Activated CD4-positive, alpha-beta T cell treated with anti-CD3 and anti-CD28 coated beads for 1 hour (primary cell): ENCODE measurements at places on chromosomes 3 and 15.

GRCh38 chr3:188792793-188793192 is 379.0 kb upstream of the TPRG1 start:
- no peak for DNase-seq

DNA sequence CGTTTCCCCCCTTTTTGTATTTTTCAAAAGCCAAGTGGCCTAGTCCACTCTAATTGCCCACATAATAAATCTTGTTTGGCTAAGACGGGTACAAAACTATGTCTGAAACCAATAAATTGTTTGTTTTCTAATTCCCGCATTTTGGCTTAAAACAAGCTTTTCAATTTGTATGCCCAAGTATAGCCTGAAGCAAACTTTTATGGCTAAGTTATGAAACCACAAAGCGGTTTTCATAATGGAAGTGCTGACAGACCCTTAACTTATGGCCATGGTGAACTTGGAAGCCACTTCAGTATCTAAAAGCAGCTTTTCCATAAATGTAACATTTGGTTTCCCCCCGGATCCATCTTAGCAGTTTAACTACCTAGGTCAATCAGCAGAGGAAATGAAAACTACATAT is 29.9 kb upstream of the POLR2M start:
- no peak for DNase-seq

GRCh38 chr15:85354461-85354860 is 25.9 kb upstream of the AKAP13 start:
- no peak for DNase-seq

DNA sequence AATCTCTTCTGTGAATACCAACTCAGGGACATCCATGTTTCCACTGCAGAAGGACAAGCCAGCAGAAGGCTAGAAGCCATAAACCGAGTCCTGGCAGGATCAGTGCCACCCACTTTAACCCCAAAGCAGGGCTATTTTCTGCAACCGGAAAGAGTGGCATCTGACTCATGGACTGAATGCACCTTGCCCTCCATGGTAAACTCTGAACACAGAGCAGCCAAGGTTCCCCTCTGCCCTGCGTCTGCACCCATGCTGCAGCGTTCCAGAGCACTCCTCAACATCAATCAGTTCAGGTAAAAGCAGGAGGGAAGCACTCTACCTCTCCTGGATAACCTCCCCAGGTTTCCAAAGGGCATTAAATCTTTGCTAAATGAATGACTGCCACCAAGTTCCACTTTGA is 801 bp upstream of the NGRN start:
- DNase-seq: no peak

DNA sequence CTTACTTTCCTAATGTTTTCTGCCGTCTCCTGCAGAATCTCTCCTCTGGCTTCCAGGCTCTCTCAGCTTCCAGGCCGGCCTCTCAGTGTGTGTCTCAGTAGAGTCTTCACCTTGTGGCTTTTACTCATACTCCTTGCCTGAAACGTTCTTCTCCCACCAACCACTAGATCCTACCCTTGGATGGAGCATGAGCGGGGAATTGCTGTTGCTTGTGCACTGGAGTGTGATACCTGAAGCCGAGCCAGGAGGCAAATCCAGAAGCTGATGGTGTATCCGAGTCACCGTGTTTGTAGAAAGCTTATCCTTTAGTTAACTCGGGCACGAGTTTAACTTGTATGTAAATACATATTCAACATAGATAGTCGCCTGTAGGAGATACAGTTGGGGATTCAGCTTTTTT is 285.0 kb upstream of the C2CD4B start:
- DNase-seq: no peak

DNA sequence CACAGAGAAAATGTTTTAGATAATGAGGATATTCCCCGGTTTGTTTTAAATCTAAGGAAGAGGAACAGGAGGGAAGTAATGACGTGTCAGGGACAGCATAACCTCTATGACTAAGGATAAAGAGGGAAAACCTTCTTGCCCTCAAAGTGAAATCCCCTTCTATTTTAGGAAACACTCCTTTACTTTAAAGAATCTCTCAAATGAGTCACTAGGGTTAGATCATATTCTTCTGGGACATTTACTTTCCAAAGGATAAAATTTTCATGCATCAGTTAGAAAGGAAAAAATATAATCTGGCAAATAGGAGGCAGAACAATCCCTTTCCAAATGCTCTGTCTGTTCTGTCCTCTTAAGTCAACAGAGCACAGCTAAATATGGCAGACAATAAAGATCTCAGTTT is 43.2 kb upstream of the UBE2E2 start:
- DNase-seq: no peak

GRCh38 chr15:65818927-65819562 is 27.0 kb upstream of the DENND4A start:
- no peak for DNase-seq

DNA sequence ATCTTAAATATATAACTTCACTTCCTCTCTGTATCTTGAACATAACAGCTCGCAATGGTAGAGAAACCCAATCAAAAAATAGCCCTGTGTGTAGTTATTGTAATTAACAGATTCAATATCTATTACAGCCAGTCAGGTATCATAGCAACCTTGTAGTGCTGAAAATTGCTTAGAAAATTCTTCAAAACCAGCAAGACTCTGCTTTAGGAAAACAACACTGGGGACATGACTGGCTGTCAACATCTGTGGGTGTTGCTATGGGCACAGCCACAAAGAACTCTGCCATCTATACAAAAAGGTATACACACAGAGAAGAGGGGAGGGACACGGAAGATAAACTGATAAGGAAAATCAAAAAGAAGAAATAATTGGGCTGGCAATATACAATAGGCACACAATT is 101.2 kb downstream of the WDR72 start:
- DNase-seq: no peak

DNA sequence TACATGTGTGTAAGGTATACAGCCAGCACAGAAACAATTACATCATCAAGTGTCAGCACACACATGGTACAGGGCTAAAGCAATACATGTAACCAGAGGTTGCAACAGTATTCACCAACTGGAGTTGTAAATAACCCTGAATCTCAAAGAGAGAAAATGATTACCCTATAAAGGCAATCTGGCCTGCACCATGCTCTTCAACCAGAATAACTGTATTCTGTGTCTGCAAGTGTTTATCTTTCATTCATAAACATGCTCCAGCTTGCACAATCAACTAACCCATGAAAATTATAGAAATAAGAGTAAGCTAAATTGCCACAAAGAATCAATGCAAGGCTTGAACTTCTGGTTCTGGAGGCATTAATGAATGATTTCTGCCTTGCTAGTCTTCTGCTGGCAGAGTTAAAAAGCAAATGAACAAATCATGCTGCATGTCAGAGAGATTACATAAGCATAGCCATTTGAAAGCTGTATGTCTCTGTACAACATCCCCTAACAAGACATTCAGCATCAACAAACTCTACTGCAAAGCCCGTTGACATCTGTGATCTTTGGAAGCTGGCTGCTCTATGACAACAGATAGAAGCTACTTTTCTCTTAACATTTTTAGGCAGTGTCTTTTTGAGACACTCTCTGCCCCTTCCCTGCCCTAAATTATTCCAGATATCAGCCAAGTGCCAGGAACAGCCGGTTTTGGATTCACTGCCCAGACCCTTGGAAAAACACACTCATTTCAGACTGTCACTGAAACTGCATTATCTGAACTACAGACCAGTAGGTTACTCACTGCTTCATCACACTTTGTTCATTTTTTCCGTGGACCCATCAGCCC is 871.0 kb downstream of the OTOL1 start:
- no peak for DNase-seq

- DNase-seq: no peak
Observed at GRCh38 chr3:50815844-50816243, 141.1 kb downstream of the DOCK3 start.

DNA sequence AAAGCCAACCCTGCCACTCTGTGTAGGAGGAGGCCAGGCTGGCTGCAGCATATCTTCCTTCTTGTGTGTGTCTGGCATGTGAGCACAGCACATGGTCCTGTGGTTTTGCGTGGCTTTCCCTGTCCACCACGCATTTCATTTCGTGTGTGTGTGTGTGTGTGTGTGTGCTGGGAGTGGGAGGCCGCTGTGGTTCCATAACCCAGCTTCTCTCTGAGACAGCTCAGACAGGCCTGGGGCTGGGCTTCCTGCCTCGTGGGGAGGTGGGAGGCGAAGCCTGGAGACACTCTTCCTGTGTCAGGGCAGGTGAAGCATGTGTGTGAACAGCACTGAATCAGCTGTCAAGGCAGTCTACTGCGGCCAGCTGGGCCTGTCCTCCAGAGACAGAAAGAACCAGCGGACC is 16.0 kb upstream of the MRPS22 start:
- DNase-seq: no peak

DNA sequence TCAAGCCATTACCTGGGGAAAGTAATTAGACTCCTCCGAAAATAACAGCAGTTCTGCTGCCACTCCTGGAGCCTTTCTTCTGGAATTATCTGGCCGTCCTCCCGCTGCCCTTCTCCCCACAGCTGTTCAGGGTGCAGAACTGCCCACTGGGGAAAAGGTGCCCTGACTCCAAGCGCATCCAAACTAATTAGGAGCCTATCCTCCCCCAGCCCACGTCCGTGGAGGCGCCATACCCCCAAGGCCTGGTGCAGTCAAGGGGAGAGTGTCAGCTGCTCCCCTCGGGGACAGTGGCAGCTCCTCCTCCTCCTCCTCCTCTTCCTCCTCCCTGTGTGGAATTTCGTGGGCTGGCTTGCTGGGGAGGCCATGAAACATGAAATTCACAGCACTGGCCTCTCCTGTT is 177.2 kb downstream of the XXYLT1 start:
- no peak for DNase-seq

DNA sequence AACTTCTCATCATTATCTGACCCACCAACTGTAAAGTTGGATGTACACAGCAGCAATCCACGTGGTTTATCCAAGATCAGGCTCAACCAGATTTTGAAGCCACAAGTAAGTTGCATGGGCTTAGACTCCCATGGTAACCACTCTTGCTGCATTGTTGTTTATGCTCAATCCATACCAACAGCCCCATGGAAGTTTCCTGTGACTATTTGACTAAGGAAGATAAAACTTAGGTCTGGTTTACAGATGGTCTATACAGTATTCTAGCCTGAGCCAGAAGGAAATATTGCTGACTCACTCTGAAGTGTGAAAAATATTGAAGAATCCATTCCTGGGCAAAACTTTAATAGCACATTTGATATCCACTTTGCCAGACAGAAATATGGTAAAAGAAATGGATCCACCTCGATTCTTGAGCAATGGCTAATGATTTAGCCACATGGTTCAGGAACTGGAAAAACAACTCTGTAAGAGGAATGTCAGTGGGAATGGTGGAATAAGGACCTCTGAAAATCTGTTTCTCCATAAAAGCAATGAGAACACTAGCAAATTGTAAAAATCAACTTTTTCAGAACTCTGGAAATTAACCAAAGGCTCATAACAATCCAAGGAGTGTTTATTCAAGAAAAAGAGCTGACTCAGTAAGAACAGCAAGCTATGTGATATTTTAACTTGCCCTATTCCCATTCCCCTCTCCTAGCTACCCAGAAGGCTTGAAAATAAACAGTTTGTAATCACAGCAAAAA is 162.9 kb upstream of the STT3B start:
- no peak for DNase-seq

DNA sequence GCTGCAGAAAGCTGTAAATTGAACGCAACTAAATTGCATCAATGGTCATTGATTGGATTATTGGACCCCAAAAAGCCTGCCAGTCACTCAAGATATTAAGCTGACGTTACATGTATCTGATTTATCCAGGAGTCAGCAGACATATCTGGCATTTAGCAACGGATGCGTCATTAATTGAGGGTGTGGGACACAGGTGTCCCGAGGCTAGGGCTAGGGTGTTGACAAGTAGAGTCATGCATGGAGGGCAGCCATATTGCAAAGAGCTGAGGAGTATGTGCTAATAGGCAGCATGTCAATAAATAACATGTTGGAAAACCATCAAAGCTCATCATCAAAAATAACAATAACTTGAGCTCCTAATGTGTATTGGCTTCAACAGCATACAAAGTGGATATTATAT is 234.5 kb upstream of the GOLGA6L4 start:
- no peak for DNase-seq

DNA sequence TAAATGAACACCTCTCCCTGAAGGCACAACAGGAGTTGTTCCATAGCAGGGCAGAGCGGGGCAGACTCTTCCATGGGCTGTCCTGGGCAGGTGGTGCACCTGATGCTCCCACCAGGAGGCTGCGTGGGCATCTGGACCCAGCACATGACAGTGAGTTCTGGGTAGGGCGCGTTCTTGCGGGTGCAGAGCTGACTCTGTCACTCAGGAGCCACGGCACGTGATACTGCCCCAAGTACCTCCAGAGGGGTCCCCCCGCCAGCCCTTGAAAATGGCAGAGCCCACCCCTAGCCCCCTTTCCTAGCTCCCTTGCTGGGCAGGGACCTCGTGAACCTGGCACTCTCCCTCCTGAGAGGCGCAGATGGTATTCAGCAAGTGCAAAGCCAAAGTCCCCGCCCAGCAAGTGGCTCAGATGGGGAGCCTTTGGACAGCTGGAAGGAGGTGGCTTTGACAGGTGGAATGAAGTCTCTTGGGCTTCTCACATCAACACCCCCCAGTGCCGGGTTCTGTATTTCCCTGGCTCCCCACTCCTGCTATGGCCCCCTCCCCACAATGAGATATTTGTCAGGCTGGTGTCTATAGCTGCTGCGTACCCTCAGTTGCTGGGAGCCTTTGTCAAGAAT is 172.1 kb downstream of the TBC1D2B start:
- DNase-seq: no peak

DNA sequence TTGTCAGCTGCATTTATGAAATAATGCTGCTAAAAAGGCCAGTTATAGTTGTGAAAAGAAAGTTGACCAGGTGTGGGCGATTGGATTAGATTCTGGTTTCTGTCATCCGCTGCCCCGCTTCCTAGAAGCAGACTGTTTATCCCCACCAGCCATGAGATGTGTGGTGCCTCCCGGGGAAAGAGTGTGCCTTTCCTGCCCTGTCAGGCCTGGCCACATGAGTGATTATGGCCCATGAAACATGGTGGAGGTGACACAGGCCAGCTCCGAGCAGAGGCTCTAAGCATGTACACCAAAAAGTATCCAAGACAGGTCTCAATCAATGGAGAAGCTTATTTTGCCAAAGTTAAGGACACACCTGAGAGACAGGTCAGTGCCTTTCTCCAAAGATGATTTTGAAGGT is 85.4 kb upstream of the ABHD2 start:
- no peak for DNase-seq

GRCh38 chr3:170966495-170966894 is 58.1 kb upstream of the EIF5A2 start:
- DNase-seq: no peak

- DNase-seq: no peak
Observed at GRCh38 chr3:117567906-117568305, 858.3 kb downstream of the TUSC7 start.
